Thymus (tissue), 14 donors: ENCODE measurements at places on chromosomes 11 and 22. TPM values are rescaled to one million over a fixed set of nuclear protein-coding genes. Genes with fewer than 3 reads are reported as not detected.

DNA sequence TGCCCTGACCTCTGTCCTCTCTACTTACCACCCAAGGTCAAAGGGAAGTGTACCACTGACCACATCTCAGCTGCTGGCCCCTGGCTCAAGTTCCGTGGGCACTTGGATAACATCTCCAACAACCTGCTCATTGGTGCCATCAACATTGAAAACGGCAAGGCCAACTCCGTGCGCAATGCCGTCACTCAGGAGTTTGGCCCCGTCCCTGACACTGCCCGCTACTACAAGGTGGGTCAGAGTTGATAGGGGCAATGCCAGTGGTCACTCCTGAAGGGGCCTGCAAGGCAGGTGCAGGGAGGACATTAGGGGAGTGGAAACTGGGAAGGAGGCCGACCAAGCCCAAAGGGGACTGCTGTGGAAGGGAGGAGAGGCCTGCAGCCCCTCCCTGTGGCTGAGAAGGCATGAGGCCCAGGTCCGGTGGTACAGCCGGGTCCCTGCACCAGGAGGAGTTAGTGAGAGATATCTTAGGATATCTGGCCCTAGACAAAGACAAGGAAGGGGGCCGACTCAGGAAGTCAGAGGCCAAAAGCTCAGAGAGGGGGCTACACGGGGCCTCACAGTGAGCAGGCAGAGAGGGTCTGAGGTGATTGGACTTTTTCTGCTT lies 17.9 kb downstream of the POLR3H start:
- DNase-seq, result no peak

DNA sequence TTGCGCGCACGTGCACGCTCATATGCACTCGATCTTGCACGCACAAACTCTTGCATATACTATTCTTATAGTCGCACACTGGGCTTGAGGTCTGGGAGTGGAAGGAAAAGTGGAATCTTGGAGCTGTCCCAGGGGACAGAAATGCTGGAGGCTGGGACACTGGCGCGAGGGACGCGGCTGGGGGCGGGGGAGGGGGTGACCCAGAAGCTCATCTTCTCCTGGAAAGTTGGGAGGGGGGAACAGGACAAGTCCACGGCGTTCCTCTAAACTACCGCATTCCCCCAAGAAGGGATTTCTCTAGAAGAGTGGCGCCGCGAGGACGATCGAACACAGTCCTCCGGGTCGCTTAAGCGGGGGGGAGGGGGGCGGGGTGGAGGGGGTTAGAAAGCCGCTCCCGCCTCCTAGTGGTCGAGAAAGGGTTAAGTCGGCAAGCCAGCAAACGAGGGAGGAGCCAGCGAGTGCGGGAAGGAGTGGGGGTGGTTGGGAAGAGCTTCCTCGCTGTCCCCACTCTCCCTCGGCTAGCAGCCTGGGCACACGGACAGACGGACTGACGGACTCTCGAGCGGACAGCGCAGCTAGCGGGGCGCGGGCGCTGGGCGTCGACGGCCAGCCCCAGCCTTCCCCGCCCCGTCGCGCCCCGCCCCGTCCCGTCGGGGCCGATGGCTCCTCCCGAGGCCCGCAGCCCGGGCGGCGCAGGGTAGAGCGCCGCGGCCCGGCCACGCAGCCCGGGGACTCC lies at the start of gene RTN4RL2:
RTN4RL2 (plus strand) TSS at position 507 of the 736 bp plus-strand sequence. CDS start 338 bp downstream, outside the sequence.
- DNase-seq, result no peak

DNA sequence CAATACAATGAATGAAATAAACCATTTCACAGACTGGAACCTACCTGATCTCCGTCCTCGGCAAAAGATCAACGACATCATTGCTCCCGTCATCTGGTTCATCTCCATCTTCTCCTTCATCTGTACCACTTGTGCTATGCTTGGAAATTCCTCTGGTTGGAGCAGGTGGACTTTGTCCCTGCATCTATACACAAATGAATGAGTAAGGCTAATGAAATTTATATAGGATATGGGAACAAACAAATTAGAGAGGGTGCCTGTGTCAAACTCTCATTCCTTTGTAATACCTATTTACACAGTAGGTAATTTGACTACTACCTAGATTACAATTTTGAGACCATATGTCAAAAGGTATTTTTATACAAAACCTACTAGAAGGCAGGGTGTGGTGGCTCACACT lies 59.4 kb downstream of the F2 start:
- DNase-seq, result no peak

GRCh38 chr11:77058900-77059299 lies 7.9 kb upstream of the CAPN5 start:
- no peak for DNase-seq

- no peak for DNase-seq
These were observed 526.3 kb upstream of the RAG2 start for GRCh38 chr11:37124384-37124783.

Gene UCP3
- 2.1 TPM for polyA plus RNA-seq
